ENCODE measurements at places on chromosomes 16 and 17.
A peak's percentile ranks its signal among the peaks of the same experiment; 100 is the strongest.

- peak; percentile 41 for DNase-seq
Observed at GRCh38 chr17:61981323-61981722, 53.5 kb upstream of the INTS2 start.

GRCh38 chr17:19299866-19300265 lies 62.7 kb downstream of the B9D1 start:
- DNase-seq: no peak

DNA sequence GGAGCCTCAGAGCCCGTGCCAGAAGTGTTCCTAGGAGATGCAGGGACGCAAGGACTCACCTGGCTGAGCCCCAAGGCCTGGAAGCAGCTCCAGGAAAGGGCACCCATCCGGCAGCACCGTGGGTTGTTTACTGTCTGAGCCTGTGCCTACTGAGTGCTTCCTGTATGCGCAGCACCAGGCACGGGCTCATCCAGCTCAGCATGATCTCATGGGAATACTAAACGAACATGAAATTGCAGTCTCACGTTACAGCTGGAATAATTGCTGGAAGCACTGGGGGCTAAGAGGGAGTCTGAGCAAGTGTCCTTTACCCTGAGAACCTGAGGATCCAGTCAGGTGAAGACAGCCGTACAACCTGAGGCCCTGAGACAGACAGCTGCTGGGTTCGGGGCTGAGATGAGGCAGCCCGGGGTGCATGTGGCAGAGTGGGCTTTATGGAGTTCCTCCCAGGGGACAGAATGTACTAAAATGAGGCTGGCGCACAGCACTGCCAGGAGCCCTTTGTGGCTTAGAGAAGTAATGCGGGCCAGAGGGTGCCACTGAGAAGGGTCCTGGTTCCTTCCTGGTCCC lies 5.4 kb downstream of the CTRL start:
- DNase-seq: no peak

- no peak for DNase-seq
Observed at GRCh38 chr16:85539084-85539483, 74.0 kb upstream of the GSE1 start.

DNA sequence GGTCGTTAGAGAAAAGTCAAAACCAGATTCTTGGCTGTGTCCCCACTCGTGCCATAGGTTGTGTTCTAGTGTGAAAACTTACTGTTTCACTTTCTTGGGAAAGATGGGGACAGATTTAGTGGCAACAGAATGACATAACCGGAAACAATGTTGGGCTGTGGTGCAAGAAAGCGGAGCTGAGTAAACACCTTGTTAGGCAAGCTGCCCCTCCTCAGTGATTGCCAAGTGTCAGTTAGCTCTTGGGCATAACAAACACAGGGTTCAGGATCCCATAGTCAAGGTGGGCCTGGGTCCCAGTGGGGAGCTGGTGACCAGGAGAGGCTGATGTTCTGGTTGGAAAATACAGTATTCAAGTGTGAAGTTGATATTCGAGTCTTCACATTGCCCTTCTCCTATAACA lies 15.4 kb downstream of the UBN1 start:
- DNase-seq: no peak

GRCh38 chr16:49484451-49484849 lies 110.8 kb downstream of the C16orf78 start:
- DNase-seq: peak; percentile 7

DNA sequence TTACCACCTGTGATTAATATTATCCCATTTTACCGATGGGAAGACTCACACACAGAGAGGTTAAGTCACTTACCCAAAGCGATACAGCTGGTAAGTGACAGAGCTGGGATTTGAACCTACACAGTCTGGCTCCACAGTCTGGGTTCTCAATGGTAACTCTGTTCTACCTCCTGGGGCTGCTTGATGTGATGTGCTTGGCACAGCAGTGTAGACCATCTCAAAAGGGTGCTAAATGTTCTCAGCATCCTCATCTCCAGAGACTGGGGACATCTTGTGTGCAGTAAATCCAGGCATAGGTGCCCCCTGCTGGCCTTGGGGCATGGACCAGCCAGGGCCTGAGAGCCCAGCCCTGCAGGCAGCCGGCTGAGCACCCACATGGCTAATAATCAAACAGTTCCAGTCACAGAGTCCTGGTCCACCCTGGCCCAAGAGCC lies 15.4 kb upstream of the KATNB1 start:
- peak; percentile 37 for DNase-seq

GRCh38 chr17:27496005-27496404 lies 39.8 kb downstream of the KSR1 start:
- DNase-seq: no peak

DNA sequence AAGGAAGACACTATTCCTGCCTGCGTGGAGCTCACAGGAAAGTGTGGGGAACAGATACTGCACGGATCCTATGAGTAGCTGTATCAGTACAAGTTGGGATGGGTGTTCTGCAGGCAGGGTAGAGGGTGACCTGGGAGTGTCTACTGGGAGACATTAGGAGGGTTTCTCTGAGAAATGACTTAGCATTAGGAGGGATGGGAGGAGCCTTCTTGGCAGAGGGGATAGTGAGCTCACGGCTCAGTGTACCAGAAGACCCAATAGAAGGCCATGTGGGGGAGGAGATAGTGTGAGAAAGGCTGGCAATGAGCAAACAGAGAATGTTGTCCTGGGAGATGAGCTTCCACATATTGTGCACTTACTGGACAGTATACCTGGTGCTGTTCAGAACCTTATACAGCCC lies 109.1 kb downstream of the MSI2 start:
- DNase-seq: no peak

DNA sequence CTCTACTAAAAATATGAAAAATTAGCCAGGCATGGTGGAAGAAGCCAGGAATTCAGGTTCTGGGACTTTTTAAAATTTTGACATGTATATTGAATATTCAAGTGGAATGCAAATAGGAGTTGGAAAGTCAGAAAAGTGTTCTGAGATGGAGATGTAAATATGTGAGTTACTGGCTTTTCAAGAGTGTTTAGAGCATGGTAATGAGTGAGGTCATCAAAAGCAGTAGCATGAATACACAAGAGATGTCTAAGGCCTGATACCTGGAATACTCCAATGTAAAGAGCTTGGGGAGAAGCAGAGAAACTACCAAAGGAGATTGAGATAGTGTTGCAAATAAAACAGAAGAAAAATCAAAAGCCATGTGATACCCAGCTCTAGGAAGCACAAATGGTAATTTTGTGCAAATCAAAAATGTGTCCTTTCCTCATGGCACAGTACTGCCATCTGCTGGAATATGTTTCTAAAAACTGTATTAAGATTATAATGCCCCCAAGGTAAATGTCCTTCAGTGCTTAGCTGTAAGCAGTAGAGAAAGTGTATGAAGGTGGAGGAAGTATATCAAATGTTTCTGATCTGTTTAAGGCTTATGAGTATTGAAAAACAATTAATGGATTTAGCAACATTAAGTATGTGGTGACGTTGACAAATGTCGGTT lies 908.4 kb downstream of the KCNJ18 start:
- DNase-seq: no peak

- no peak for DNase-seq
Observed at GRCh38 chr17:17792037-17792550, 44.7 kb downstream of the SREBF1 start.

- DNase-seq: peak; percentile 65
Observed at GRCh38 chr16:65745-66144, 6.7 kb downstream of the RHBDF1 start.

DNA sequence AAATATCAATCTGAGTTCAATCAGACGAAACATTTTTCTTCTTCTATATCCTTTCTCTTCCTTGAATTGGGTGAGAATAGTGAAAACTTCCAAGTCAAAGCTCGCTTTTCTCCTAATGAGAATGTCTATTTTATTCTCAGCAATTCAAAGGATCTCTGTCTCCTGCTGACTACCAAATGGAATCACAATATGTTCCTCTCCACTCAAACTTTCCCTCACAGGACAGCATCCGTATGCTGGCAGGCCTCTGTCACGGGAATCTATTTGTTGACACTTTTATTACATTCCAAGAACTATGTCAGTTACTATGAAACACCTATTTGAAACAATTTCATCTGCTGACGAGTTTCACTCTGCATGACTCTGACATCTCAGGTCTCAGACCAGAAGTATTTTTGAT lies 1196.6 kb downstream of the CDH11 start:
- DNase-seq: no peak

- DNase-seq: no peak
Observed at GRCh38 chr16:52786091-52786490, 239.1 kb upstream of the TOX3 start.

GRCh38 chr17:4453812-4454591 lies 20.3 kb downstream of the SPNS3 start:
- no peak for DNase-seq
